Testis (tissue), 5 donors: ENCODE measurements at places on chromosomes 12 and 14.

GRCh38 chr12:50240096-50240791 is 43.1 kb downstream of the LIMA1 start:
- H3K36me3 ChIP-seq = no peaks in the 10 kb centered on the region
- no peak for DNase-seq

DNA sequence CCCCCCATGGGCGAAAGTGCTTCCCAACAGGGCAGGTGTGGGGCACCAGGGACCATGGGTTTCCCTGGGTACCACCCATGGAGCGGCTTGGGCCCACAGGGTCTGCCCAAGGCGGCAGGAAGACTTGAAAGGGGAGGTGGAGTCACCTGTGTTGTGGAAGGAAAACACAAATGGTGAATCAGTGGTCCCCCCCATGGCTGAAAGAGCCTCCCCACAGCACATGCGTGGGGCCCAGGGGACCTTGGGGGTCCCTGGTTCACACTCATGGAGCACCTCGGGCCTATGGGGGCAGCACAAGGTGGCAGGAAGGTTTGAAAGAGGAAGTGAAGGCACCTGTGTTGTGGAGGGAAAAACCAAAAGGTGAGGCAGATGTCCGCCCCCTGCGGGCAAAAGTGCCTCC is 581.9 kb downstream of the ALG10 start:
- H3K36me3 ChIP-seq = no peaks in the 10 kb centered on the region
- H3K27me3 ChIP-seq = no peaks in the 10 kb centered on the region
- H3K27ac ChIP-seq = no peak overlapping the region
- DNase-seq = no peak
- no peaks in the 10 kb centered on the region for H3K4me1 ChIP-seq

DNA sequence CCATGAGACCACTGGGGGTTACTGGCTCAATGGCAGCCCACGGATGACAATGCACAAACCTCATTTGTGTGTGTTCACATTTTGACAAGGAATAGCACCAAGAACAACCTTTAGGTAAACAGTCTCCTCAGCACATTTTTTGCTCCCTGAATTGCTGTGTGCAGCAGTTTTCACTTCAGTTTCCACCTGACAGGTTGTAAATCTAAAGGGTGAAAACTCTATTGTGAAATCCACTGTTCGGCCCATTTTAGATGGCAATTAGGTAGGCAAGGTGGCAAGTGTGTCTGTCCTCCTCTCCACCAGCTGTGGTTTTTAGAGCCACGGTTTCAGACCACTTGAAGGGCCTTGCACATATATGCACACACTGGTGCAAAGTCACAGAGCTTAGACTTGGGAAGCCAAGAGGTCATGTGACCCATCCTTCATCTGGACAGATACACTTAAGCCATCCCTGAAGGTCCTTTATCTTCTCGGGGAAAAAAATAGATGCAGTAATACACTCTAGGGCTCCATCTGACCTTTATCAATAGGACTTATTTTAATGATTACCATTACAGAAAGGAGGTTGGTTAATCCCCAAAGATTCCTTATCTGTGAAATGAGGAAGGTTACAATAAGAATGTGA is 23.2 kb downstream of the HAL start:
- H3K27ac ChIP-seq = no peak overlapping the region
- DNase-seq = no peak
- H3K4me1 ChIP-seq = no peaks in the 10 kb centered on the region
- no peaks in the 10 kb centered on the region for H3K27me3 ChIP-seq
- no peaks in the 10 kb centered on the region for H3K36me3 ChIP-seq

DNA sequence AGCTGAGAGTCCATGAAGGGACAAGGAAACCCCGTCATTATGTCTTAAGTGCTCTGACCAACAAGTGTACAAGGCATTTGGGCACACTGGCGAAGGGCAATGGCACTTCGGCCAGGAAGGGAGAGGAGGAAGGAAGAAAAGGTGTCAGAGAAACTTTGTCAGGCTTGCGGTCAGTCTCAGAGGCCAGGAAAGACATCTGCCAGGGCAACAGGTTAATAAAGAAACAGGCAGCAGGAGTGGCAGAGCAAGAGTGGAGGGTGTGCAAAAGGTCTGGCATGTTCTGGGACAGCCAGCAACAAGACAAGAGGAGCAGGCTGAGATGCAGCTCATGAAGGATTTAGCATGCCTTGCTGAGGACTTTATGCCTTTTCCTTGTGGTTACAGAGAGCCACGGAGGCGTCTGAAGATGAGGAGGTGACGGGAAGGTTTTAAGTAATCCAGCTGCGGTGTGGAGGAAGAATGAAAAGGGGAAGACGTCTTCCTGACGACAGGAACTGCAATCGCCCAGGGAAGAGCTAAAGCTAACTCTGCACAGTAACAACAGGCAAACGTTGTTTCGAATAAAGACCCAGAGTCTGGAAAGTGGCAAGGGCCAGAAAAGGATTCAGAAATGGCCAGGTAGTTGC is 13.1 kb downstream of the APPL2 start:
- H3K36me3 ChIP-seq = no peaks in the 10 kb centered on the region
- H3K27ac ChIP-seq = no peak overlapping the region
- no peak for DNase-seq
- H3K27me3 ChIP-seq = no peaks in the 10 kb centered on the region
- peaks cover 70% of the 10 kb centered on the region for H3K4me1 ChIP-seq

GRCh38 chr12:109277899-109278762 is 31.0 kb downstream of the FOXN4 start:
- H3K4me1 ChIP-seq = peaks cover 11% of the 10 kb centered on the region
- H3K36me3 ChIP-seq = no peaks in the 10 kb centered on the region
- DNase-seq = peak; percentile 76
- H3K27ac ChIP-seq = no peak overlapping the region
- H3K27me3 ChIP-seq = no peaks in the 10 kb centered on the region
- H3K4me3 ChIP-seq = no peak overlapping the region

DNA sequence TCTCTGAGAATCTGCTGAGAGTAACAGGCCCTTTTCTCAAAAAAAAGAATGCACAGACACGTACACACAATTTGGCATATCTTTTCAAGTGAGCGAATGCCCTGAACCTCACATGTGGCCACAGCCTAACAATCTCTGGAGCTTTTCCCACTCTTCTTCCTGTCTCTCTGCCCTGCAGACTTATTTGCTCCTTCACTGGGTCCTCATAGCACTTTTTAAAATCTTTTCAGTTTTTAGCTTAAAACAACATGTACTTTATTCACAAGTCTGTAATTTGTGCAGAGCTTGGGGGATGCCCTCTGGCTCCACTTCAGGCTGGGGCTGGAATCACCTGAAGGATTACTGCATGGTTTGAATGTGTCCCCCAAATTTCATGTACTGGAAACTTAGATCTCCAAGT is 9.0 kb downstream of the MAP1LC3B2 start:
- H3K36me3 ChIP-seq = no peaks in the 10 kb centered on the region
- no peak for DNase-seq
- no peak overlapping the region for H3K4me3 ChIP-seq
- H3K27me3 ChIP-seq = no peaks in the 10 kb centered on the region
